Immature natural killer cell (primary cell): ENCODE measurements at places on chromosomes 2 and 18. TPM values are rescaled to one million over a fixed set of nuclear protein-coding genes. Genes with fewer than 3 reads are reported as not detected.

LRP1B gene
- not detected for polyA plus RNA-seq

TRABD2A gene
- polyA plus RNA-seq, result 3.0 TPM

CRYGD gene
- polyA plus RNA-seq, result not detected

RUFY4 gene
- polyA plus RNA-seq, result not detected

TMEM169 gene
- polyA plus RNA-seq, result 0.49 TPM

TACR1 gene
- polyA plus RNA-seq, result not detected

AMER3 gene
- polyA plus RNA-seq, result not detected

PLEKHH2 gene
- not detected for polyA plus RNA-seq

LRRTM1 gene
- not detected for polyA plus RNA-seq

SULT1C2 gene
- polyA plus RNA-seq, result not detected

DNA sequence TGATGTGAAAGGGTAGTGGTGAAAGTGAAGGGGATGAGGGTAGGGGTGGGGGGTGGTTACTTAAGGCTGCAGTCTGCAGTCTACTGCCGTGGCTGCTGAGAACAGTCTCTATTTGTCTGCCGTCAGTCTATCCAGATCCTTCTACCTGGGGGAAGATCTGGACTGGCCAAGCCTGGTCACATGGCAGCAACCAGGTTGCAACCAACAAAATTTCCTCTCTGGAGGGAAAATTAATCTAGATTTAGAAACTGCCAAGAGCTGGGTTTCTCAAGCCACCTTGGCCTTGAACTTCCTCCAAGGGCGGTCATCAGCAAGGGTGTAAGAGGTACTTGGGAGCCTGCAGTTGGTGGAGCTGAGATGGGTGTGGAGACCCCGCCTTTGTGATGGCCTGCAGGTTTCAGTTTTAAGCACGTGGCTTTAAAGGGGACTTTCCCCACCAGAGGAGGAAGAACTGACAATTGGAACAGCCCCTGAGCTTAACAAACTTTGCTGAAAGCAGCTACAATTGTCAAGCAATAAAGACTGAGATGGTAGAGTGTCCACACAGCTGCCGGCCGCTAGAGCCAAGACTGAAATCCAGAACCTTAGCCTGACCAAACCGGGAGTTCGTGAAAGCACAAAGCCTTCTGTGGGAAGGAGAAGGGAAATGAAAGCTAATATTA lies 31.4 kb upstream of the KCMF1 start:
- peak; percentile 74 for DNase-seq

DNA sequence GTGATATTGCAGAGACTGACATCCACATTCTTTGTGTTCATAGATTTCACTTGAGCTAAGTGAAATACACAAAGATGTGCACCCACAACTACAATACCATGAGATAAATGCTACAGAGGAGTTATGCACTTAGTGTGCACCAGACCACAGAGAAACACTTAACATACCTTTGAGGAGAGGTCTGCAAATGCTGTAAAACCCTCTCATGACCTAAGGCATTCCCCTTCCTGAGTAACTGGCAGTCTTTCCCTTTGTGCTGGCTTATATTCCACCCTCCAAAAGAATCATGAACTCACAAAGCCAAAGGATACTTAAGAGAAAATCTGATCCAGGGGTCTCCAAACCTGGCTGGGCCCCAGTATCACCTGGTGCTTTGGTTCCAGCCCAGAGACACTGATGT lies 16.2 kb downstream of the NXPH2 start:
- no peak for DNase-seq

DNA sequence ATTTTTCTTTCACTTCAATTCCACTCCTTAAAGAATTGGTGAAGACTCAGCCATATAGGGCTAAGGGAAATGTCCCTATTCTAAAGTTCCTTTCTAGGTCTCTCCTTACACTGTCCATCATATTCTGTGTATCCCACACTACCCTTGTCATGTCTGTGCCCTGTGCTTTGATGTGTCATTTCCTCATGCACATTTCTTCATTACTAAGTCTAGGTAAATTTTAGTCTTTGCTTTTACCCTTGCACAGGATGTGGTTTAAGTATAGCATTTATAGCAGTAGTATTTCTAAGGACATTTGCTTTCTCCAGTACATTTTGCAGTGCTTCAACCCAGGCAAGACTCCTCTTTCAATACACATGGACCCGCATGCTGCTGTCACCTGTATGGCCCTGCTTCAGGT lies 221.5 kb upstream of the ACVR2A start:
- peak; percentile 28 for DNase-seq

- DNase-seq, result no peak
These were observed 53.0 kb upstream of the CCDC150 start for GRCh38 chr2:196586511-196586991.

DNA sequence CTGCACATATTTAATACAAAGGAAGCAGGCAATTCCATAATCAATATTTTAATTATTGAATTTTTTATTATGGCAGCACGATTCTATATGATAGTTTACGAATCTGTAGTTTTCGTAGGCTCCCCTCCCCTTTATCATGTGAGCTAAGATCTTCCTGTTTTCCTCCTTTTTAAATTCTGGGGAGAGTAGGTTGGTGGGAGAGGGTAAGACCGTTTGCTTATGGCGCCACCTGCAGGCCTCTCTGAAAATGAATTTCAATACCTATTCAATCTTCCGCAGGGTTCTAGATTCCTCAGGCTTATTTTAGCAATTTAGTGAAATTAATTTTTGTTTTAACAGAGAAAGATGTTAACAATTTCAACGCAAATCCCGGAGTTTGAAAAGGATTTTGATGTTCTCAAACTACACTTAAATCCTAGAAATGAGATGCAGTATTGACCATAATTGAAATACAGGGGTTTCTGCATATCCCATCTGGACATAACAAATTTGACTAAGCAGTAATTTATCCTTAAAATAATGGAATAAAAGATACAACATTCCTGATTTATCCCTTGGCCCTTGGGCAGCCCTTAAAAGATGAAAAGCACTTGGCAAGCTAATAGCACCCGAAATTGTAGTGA lies 12.8 kb upstream of the GBX2 start:
- peak; percentile 23 for DNase-seq

GRCh38 chr2:19762142-19762541 lies 139.6 kb downstream of the TTC32 start:
- no peak for DNase-seq

- no peak for DNase-seq
These were observed 112.3 kb downstream of the TNS1 start for GRCh38 chr2:217890445-217890844.

- DNase-seq, result no peak
These were observed 8.0 kb downstream of the AGFG1 start for GRCh38 chr2:227479865-227480475.

- no peak for DNase-seq
These were observed 71.5 kb downstream of the COLEC12 start for GRCh38 chr18:429030-429429.

- no peak for DNase-seq
These were observed 2.4 kb upstream of the SATB2 start for GRCh38 chr2:199460101-199460671.

- DNase-seq, result no peak
These were observed 574.5 kb upstream of the ZEB2 start for GRCh38 chr2:145094370-145094769.

GRCh38 chr2:240290432-240291336 lies 144.8 kb upstream of the GPC1 start:
- no peak for DNase-seq

GRCh38 chr2:675460-675859 lies 1.7 kb downstream of the TMEM18 start:
- no peak for DNase-seq

GRCh38 chr2:10926191-10926820 lies 14.6 kb downstream of the KCNF1 start:
- no peak for DNase-seq

DNA sequence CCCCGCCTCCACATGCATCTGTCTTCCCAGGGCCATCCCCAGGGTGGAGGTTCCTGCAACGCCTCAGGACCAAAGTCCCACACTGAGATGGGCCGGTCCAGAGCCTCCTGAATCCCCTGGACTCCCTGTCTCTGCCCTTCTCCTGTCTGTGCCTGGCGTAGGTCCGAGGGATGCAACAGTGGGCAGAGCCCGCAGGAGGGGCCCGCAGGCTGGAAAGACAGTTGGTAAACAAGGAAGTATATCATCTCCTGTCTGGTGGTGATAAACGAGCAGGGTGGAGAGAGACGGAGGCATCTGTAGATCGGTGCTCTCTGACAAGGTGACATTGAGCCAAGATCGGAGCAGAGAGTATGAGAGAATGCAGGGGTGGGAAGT lies 72.6 kb upstream of the RAB6C start:
- DNase-seq, result no peak

DNA sequence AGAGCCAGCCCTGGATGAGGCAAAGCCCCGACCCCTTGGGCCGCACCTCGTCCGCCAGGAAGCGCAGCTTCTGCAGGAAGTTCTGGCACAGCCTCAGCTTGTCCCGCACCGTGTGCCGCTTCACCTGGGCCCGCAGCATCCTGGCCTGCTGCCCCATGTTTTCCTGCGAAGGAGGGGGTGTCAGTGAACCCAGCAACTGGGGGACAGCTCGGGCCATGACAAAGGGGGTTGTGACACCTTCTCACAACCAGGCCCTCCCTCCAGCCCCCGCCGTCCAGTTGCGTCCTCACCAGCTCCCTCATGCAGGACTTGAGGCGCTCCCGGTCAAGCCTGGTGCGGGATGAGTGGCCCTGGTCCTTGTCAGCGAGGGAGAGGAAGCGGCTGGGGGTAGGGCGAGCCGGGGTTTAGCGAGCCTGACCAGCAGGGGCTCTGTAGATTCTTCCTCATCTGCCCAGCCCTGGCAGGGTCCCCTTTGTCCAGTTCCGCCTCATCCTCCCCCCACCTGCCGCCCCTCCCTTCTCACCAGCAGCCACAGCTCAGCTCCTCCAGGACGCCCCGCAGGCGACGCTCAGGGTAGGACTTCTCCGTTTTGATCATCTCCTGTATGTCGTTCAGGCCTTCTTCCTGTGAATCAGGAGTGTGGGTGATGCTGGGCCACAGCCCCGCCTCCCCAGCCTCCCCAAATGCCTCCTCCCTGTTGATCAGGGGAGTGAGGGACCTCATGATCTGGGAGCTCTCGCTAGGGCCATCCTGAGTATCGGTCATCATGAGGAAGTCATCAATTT lies 606 bp downstream of the OTOF start:
- DNase-seq, result no peak
